ENCODE measurements at places on chromosomes 12 and 14.
A peak's percentile ranks its signal among the peaks of the same experiment; 100 is the strongest.

- DNase-seq, result peak; percentile 39
These were observed 46.3 kb upstream of the FBXO21 start for GRCh38 chr12:117236456-117237001.

DNA sequence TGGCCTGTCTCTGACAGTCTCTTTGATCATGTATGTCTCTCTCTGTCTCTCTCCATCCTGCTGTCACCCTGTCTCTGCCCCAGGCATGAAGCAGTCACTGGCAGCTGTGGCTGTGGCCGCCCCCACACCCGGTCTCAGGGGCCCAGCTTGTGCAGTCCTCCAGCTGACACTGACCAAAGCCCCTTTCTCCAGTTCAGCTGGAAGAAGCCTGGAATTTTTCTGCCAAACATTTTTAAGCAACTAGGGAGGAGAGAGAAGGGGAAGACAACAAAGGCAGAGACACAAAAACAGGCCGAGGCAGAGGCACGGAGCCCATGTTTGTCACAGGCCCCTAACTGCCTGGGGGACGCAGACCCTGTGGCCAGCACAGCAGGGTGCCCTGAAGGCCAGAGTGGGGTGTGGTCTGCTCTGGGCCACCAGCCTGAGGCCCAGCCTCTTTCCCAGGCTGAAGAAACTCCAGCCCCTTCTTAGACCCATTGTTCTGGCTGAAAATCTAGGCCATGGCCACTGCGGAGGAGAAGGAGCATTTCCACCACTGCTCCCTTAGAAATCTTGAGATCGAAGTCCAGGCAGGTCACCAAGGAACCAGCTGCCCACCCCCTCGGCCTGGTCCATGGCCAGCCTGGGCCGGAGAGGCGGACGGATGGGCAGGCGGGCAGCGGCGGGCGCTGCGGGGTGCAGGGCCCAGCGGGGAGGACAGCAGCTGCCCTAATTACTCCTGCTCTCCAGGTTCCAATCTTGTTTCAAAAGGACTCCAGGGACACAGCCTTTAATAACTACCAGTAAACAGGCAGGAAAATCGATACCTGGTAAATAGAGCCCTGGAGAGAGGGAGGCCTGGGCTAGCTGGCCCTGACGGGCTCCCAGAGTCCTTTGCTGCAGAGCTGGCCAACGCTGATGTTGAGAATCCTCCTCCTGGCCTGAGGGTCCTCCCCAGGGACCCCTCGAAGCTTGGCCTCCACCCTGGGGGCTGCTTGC is 14.9 kb downstream of the DTX1 start:
- no peak for DNase-seq

DNA sequence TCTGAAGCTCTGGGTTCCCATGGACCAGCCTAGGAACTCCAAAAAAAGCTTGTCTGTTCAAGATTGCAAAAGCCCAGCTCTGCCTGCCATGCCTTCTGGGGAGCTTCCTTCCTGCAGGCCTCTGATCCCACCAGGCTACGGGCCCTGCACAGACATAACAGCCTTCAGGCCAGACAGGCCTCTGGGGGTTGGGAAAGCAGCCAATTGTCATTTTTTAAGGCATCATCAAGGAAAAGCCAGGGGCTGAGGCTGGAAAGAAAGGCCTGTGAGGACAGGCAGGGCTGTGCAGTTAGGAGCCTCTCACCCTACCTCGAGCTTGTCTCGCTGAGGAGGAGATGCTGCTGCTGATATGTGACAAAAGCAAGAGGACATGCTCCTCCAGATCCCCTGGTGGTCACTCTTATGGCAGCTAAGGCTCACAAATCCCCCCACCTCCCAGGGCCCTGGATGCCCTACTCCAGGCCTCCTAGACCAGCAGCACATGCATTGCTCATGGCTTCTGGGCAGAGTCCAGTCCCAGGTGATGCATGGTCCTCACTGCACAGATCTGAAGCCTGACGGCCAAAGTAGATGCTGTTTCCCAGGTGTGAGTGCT is 2.9 kb downstream of the TMEM229B start:
- no peak for DNase-seq

- no peak for DNase-seq
These were observed 44.9 kb downstream of the IFNG start for GRCh38 chr12:68114606-68115005.

DNA sequence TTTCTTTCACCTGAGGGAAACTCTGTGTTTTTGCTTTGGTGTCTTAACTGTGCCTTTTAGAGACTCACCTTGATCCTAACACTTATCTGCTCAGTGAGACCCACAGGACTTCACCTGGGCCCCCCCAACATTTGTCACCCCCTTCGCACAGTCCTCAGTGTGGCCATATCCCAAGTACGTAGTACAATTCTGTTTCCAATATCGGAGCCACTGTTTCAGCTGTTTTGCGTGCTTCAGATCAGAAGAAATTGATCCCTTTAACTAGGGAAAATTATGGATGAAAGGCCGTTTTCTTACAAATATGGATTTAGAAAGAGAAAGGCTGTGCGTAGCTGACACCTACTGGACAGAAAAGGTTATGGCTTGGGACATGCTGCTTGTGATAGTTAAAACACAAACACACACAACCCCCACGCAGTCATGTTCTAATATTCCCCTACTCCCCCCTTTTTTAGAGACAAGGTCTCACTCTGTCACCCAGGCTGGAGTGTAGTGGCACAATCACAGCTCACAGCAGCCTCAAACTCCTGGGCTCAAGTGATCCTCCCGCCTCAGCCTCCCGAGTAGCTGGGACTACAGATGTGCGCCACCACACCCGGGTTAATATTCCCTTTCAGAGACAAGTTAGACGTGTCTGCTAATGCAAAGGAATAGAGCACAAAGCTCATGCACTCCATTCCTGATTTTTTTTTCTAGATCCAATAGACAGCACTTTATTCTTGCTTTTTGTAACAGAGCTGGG is 3.6 kb upstream of the SLC7A8 start:
- DNase-seq, result peak; percentile 15

- no peak for DNase-seq
These were observed 24.1 kb downstream of the CEP83 start for GRCh38 chr12:94435511-94435927.

DNA sequence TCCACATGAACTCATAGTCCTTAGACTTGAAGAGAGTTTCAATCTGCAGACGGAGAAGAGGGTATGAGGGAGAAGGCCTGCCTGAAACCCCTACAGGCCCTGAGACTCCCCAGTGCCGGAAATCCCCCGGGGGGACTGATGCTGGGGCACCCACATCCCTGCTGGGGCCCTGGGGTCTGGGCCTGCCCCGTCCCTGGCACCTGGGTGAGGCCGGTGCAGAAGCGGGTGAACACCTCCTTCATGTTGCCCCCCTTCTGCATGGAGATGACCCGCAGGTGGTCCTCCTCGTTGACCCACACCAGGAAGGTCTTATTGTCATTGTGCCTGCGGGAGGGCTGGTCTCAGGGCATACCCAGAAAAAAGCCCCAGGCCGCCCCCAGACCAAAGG is 2.4 kb downstream of the CKB start:
- no peak for DNase-seq

GRCh38 chr12:32039347-32039746 is 67.3 kb upstream of the BICD1 start:
- DNase-seq, result no peak

- no peak for DNase-seq
These were observed 491.2 kb downstream of the PCNX1 start for GRCh38 chr14:71398450-71398849.

DNA sequence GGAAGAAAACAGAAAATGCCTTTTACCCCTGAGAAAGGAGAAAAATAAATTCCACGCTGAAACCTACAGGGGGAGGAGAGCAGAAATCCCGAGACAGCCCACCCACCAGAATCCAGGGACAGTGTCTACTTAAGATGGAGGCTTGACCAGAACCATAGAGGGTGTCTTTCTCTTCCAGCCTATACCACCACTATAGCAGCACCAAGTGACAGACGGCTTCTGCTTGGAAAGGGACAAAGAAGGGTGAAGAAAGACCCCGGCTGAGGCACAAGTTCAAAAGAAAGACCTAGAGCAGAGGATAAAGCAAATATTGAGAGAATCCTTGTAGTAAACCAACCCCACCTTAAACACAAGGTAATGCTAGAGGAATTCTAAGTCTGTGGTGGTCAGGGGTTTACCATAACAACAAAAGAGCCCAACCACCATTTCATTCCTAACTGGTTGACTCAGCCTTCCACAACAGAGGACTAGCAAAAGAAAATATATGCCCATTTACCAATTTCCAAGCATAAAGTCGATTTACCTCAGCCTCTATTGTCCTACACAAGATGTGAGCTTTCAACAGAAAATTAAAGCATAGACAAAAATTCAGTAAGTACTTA is 105.3 kb upstream of the FOXG1 start:
- no peak for DNase-seq

- DNase-seq, result no peak
These were observed 82.1 kb upstream of the CAPRIN2 start for GRCh38 chr12:30836656-30837445.

- no peak for DNase-seq
These were observed 303.7 kb upstream of the SEL1L start for GRCh38 chr14:81837304-81837703.

DNA sequence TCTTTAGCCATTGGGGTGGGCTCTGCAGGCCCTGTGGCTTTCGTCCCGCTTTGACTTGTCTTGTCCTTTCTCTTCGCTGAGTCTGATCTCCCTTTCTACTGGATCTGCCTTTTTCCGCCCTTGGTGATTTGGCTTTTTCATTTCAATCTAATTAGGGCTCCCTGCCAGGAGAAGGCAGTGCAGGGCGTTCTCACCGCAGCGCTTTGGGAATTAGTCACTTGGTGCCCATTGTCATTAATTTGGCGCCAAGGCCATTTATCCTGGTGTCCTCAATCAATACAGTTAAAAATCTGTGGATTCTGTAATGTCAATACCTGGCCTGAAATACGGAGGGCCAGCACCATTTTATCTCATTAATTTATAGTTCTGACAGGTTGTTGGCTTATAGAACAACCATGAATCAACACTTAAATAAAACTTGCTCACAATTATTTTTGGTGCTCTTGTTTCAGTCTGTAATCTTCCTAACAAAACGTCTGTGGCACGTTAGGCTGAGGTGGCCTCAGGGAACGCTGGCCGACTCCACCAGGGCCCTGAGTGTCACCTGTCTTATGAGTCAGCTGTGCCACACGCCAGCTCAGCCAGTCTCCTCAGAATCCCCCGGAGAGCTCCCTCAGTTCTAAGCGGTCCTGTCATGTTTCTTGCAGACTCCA is 115.7 kb downstream of the BEGAIN start:
- DNase-seq, result no peak

GRCh38 chr14:105848570-105848969 is 322.2 kb downstream of the TMEM121 start:
- no peak for DNase-seq

DNA sequence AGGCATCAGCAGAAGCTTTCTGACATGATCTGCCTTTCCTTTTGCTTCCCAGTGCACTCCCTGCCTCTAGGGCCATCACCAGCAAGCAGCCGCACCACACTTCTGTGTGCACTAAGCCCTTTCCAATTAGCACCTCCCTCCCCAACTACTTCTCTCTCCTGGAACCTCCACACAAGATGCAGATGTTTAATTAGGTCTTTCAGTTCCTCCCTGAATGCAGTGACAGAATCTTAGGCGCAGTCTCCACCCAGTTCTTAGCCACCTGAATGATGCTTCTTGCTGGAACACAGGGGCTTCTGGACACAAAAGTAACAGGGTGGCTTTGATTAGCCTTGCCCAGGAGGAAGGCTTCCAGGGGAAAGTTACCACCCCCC is 32.9 kb downstream of the NIN start:
- DNase-seq, result no peak

GRCh38 chr12:19644571-19644970 is 205.3 kb downstream of the AEBP2 start:
- DNase-seq, result no peak

GRCh38 chr12:9971181-9971580 is at the start of gene CLEC12A:
Gene CLEC12A, plus strand, starts transcription at chr12:9971409. Its CDS starts 188 bp downstream, at chr12:9971597.
- no peak for DNase-seq

Data from T-helper 1 cell (primary cell).